ENCODE measurements at places on chromosomes 4 and X. TPM values are rescaled to one million over a fixed set of nuclear protein-coding genes. Genes with fewer than 3 reads are reported as not detected.

The SGMS2 gene
- 33.0 TPM for total RNA-seq

The RAB9A gene
- total RNA-seq: 17.2 TPM

The BCORL1 gene
- total RNA-seq: 13.1 TPM

The ATP2B3 gene
- total RNA-seq: 0.07 TPM

The FAM53A gene
- total RNA-seq: 1.7 TPM

The CCDC149 gene
- total RNA-seq: 12.5 TPM

The GPR50 gene
- total RNA-seq: not detected

The ACSL1 gene
- 17.7 TPM for total RNA-seq

Measured in endothelial cell of umbilical vein (primary cell).